ENCODE measurements at places on chromosomes 3 and 15.

DNA sequence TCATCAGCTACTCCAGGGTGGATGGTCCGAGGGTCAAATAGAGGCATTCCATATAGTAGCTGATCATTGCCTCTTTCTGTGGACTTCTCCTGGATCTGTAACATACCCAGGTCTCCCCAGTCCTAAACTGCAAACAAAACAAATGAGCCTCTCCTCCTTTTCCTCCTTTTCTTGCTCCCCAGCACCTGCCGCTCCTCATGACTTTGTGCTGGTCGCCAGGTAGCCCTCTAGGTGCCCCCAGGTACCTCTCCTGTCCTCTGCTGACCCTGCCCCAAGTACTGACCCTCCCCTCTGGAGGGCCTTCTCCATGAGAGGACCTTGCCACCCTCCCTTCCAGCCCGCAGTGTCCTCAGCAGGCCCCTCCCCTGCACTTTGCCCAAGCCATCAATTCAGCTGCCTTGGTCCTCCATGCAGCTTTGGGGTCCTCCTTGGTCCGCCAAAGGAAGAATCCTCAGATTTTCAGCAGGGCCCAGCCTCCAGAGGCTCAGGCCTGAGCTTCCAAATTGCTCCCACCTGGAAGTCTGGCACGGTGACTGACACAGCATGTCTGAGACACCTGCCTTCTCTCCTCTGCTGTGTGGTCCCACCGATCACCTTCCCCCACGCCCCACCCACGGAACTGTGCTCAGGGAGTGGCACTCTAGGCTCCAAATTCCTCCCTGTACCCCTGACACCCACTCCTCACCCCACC, 111.0 kb downstream of the LRRK1 start:
- no peak for DNase-seq

DNA sequence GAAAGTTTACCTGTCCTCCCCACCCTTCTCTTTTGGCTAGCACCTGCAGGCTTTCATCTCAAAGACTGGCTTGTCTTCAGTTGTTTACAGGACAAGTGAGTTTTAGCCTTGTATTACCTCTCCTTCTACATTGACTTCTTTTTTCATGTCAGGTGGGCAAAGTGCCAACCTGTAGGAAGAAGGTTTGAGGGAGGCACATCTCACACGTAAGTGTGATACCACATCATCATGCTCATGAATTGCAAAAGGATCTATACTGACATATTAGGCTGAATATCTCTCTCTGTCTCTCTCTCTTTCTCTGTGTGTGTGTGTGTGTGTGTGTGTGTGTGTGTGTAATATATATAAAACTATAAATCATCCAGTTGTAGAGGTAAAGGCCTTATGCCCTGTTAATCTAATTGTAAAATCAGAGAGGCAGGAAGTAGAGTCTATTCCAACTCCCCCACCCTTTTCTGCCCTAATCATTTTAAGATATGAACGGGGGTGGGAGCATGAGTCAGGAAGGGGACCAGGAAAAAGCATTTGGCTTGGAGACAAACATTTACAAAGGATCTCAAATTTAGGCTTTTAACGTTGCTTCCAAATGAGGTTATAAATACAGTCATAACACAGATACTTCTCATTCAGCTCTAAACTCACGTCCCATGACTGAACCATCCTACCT, 107.0 kb upstream of the PFN2 start:
- no peak for DNase-seq

GRCh38 chr15:94780166-94780565, 548.8 kb downstream of the MCTP2 start:
- no peak for DNase-seq

DNA sequence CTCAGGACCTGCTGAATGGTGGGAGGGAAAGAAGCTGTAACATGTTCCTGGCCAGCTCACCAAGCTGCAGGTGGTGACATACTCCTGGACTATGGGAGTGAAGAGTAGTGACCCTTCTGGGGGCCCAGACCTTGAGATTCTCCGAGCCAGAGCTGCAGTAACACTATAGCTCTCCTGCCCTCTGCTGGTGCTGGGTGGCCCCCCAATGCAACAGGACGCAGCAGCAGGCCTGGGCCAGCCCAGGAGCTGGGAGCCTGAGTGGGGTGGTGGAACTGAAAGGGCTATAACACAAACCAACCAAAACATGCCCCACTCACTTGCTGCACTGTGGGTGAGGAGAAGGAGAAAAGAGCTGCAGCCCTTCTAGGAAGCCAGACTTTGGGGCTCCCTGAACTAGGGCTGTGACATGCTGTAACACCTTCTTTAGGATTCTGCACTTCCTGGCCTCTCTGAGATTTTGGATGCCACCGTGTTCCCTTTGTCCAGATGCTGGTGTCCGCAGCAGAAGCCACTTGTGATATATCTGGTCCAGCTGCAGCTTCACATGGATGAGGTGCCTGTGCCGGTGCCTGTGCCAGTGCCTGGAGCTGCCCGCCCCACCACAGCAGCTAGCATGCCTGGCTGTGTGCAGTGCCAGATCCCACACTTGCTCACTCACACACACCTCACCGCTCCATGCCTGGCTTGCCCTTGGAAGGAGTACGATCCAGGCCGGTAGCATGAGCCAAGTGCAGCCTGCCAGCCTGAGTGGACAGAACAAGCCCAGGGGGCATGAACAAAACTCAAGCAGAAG, 636.8 kb upstream of the KCNMB2 start:
- no peak for DNase-seq
